ENCODE measurements at places on chromosomes 7 and 10. TPM values are rescaled to one million over a fixed set of nuclear protein-coding genes. Genes with fewer than 3 reads are reported as not detected.

Gene GNGT1
- 0.91 TPM for total RNA-seq

Gene HYAL4
- not detected for total RNA-seq

Gene GTF2IRD1
- 34.5 TPM for total RNA-seq

Gene C1QL3
- total RNA-seq: not detected

Gene TOMM7
- total RNA-seq: 325 TPM

Gene RHEB
- total RNA-seq: 114 TPM

Gene C7orf33
- total RNA-seq: not detected

GRCh38 chr7:28142650-28143049 is 37.9 kb downstream of the JAZF1 start:
- no peaks in the 10 kb centered on the region for H3K27me3 ChIP-seq
- H3K27ac ChIP-seq: no peak overlapping the region
- DNase-seq: no peak
- H3K36me3 ChIP-seq: no peaks in the 10 kb centered on the region
- no peaks in the 10 kb centered on the region for H3K4me1 ChIP-seq

- no peaks in the 10 kb centered on the region for H3K27me3 ChIP-seq
- no peaks in the 10 kb centered on the region for H3K4me1 ChIP-seq
- H3K36me3 ChIP-seq: no peaks in the 10 kb centered on the region
- no peak for DNase-seq
Observed at GRCh38 chr7:128104108-128104742, 73.0 kb upstream of the LRRC4 start.

DNA sequence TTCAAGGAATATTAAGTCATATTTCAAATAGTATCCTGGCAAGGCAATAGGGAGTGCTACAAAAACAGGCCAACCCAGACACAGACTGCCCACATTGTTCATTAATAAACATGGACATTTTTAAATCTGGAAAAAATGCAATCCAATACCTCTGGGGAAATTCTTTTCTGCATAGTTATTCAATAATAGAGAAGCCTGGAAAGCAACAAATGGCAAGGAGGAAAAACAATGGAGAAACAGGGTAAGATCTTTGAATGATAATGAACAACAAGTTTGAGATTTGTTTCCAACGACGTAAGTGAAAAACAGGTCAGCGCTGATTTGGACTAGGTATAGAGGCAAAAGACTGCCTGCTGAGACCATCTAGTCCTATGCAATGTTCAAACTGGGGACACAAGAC is 44.7 kb upstream of the ZNF800 start:
- H3K27ac ChIP-seq: no peak overlapping the region
- H3K4me3 ChIP-seq: no peak overlapping the region
- DNase-seq: no peak
- no peaks in the 10 kb centered on the region for H3K27me3 ChIP-seq
- no peaks in the 10 kb centered on the region for H3K36me3 ChIP-seq

DNA sequence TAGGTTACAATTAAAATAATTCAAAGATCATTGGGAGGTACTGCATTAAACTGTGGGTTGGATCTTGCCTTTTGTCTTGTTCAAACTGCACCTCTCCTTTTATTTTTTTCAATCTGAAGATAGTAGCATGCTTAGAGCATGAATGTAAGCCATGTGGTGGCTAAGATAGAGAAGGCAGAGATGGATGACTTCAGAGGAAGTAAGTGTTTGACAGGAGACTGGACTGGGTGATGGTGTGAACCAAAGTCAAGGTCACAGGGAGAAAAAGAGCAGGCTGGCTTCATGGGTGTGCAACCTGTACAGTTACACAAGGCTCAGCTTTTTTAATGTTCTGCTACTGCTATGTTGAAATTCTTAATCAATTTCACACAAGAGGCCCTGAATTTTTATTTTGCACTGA is 85.6 kb downstream of the ZEB1 start:
- DNase-seq: no peak
- peaks cover 7% of the 10 kb centered on the region for H3K4me1 ChIP-seq
- H3K27ac ChIP-seq: no peak overlapping the region
- no peaks in the 10 kb centered on the region for H3K27me3 ChIP-seq
- no peaks in the 10 kb centered on the region for H3K36me3 ChIP-seq
- H3K4me3 ChIP-seq: no peak overlapping the region

DNA sequence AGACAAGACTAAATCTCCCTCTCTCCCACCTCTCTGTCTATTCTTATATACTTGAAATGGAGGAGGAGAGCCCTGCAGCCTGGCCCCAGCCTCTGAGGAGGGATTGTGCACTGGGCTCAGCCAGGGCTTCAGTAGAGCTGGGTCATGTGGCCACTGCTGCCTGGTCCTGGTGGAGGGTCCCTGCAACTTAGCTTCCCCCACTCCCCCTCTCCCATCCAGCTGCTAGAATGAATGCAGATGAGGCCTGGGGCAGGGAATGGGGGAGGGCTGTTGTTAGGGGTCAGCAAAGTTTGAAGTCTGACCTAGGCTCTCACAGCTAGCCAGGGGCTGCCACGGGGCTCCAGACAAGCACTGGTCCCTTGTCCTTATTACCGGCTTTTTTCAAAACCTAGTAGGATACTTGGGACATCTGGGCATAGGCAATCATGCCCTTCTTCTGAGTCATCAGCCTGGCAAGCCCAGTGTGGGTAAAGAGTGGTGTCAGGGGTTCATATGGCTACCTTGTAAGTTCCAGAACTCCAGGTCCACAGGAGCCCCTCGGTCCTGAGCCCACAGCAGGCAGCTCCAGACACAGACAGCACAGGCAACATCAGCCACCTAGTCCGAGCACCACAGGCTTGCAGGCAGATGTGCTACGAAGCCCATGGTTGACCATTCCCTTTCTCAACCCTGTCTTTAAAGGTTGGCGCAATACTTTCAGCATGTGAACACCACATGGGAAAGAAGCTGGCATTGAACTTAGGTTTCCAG is 12.8 kb upstream of the CXCL12 start:
- H3K4me3 ChIP-seq: no peak overlapping the region
- H3K27me3 ChIP-seq: peaks cover 42% of the 10 kb centered on the region
- H3K4me1 ChIP-seq: no peaks in the 10 kb centered on the region
- no peaks in the 10 kb centered on the region for H3K36me3 ChIP-seq
- no peak for DNase-seq

DNA sequence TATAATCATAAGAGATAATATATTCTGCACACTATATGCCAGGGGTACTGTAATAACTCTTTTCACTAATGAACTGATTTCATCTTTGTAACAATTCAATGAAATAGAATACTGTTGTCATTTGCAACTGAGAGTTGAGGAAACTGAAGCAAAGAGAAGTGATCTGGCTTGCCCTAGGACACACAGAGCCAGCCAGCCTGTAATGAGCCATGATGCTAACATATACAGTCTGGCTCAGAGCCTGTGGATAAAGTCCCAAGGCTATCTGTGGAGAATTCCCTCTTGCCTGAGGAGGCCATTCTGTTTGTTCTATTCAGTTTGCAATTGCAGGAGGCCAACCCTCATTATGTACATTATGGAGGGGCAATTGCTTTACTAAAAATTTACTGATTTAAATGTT is 241.3 kb downstream of the CXCL12 start:
- no peak overlapping the region for H3K4me3 ChIP-seq
- H3K4me1 ChIP-seq: no peaks in the 10 kb centered on the region
- H3K36me3 ChIP-seq: no peaks in the 10 kb centered on the region
- no peaks in the 10 kb centered on the region for H3K27me3 ChIP-seq
- no peak overlapping the region for H3K27ac ChIP-seq
- DNase-seq: no peak

DNA sequence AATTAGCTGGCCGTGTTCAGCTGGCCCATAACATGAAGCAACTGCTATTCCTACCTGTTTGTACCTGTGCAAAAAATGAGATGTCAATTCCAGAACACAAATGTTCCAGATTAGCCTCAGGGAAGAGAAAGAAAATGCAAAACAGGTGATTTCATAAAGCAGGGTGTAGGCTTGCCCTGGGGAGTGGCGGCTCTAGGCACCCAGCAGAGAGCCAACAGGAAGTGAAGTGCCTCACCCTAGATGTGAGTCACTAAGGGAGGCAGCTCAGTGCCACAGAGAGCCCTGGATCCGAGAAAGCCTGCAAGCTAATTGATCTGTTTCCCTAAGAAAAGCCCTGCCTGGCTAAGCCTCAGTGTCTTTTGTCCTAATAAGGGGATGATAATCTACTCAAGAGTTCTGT is 240.0 kb downstream of the ARHGAP21 start:
- peak overlapping the region; percentile 48 for H3K4me3 ChIP-seq
- H3K36me3 ChIP-seq: no peaks in the 10 kb centered on the region
- no peaks in the 10 kb centered on the region for H3K27me3 ChIP-seq
- H3K27ac ChIP-seq: peak overlapping the region; percentile 33

GRCh38 chr7:25543798-25544197 is 315.5 kb upstream of the NPVF start:
- H3K27me3 ChIP-seq: peaks cover 54% of the 10 kb centered on the region
- no peaks in the 10 kb centered on the region for H3K4me1 ChIP-seq
- no peak overlapping the region for H3K4me3 ChIP-seq
- no peak for DNase-seq
- no peak overlapping the region for H3K27ac ChIP-seq

- no peak overlapping the region for H3K27ac ChIP-seq
- H3K4me3 ChIP-seq: no peak overlapping the region
- H3K36me3 ChIP-seq: no peaks in the 10 kb centered on the region
- no peak for DNase-seq
- no peaks in the 10 kb centered on the region for H3K27me3 ChIP-seq
Observed at GRCh38 chr10:69088801-69089501, 1.0 kb downstream of the SRGN start.

GRCh38 chr10:50421026-50421719 is 169.9 kb upstream of the ASAH2 start:
- no peak overlapping the region for H3K27ac ChIP-seq
- no peaks in the 10 kb centered on the region for H3K27me3 ChIP-seq
- DNase-seq: no peak

- H3K4me1 ChIP-seq: peaks cover 10% of the 10 kb centered on the region
- no peaks in the 10 kb centered on the region for H3K27me3 ChIP-seq
- no peaks in the 10 kb centered on the region for H3K36me3 ChIP-seq
- H3K4me3 ChIP-seq: no peak overlapping the region
- DNase-seq: no peak
Observed at GRCh38 chr10:88437411-88437810, 145.7 kb downstream of the RNLS start.

GRCh38 chr10:132248455-132249225 is 59.1 kb downstream of the STK32C start:
- H3K4me1 ChIP-seq: peaks cover 8% of the 10 kb centered on the region
- peak; percentile 4 for DNase-seq
- H3K4me3 ChIP-seq: peak overlapping the region; percentile 47
- H3K27ac ChIP-seq: no peak overlapping the region

GRCh38 chr10:103479135-103479534 is at the start of gene CALHM3:
CALHM3 (minus strand) TSS chr10:103479240; CDS start chr10:103479032, 208 bp downstream.
- no peak within 1 kb of the TSS for H3K27ac ChIP-seq
- no peak within 1 kb of the TSS for H3K4me3 ChIP-seq
- no peaks in the 10 kb centered on the region for H3K27me3 ChIP-seq
- no peaks in the 10 kb centered on the region for H3K36me3 ChIP-seq

- peak; percentile 45 for DNase-seq
- no peak overlapping the region for H3K4me3 ChIP-seq
- H3K27ac ChIP-seq: no peak overlapping the region
- H3K36me3 ChIP-seq: no peaks in the 10 kb centered on the region
Observed at GRCh38 chr7:23863209-23863787, 153.3 kb downstream of the STK31 start.

- H3K36me3 ChIP-seq: no peaks in the 10 kb centered on the region
- no peak overlapping the region for H3K4me3 ChIP-seq
- peaks cover 25% of the 10 kb centered on the region for H3K4me1 ChIP-seq
- no peaks in the 10 kb centered on the region for H3K27me3 ChIP-seq
Observed at GRCh38 chr7:50667789-50668226, 102.6 kb upstream of the DDC start.

GRCh38 chr10:91350651-91351081 is 59.5 kb upstream of the HECTD2 start:
- no peak overlapping the region for H3K27ac ChIP-seq
- H3K4me3 ChIP-seq: no peak overlapping the region
- H3K4me1 ChIP-seq: no peaks in the 10 kb centered on the region
- H3K36me3 ChIP-seq: no peaks in the 10 kb centered on the region

DNA sequence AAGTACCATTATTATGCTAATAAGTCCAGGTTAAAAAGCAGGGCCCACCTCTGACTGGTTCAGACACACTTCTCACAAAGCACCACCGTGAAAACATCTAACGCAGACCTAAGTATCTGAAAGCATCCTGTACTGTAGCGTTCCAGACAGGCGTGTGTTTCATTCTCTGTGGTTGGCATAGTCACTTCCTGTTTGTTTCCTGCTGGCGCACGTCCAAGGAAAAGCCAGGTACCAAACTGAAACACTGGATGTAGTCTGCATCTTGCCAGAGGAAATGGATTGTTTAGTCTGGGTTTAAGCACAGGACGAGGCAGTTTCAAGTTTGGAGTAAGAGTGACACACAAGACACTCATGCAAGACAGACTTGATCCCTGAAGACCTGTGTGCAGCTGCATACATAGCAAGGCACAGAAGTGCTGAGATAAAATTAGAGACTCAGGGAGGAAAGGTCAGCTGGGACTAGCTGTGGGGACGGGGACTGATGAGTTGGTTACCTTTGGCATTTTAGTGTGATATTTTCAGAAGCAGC is 23.3 kb downstream of the BPGM start:
- DNase-seq: peak; percentile 27
- peak overlapping the region; percentile 14 for H3K4me3 ChIP-seq
- H3K27me3 ChIP-seq: no peaks in the 10 kb centered on the region
- no peaks in the 10 kb centered on the region for H3K36me3 ChIP-seq
- H3K27ac ChIP-seq: no peak overlapping the region
- peaks cover 10% of the 10 kb centered on the region for H3K4me1 ChIP-seq

DNA sequence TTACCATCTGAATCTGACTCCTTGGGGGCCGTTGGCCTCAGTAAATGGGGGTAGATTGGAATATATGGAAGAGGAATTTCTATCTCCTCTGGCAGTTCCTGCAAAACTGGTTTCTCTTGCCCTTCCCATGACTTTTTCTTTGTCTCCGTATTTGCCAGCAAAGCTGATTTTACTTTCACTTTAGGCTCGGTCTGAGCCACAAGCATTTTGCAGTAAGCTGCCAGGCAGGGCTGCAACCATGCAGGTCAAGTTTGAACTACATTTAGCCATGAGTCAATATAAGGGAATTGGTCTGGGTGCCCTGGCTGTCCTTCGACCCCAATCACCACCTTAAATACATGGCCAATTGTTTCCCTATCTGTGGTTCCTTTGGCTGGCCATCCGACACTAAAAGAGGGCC is 104.3 kb downstream of the TRIM24 start:
- no peak overlapping the region for H3K4me3 ChIP-seq
- H3K27me3 ChIP-seq: no peaks in the 10 kb centered on the region
- no peak overlapping the region for H3K27ac ChIP-seq
- no peaks in the 10 kb centered on the region for H3K4me1 ChIP-seq
- H3K36me3 ChIP-seq: no peaks in the 10 kb centered on the region

GRCh38 chr10:12838995-12839927 is 162.3 kb downstream of the CCDC3 start:
- peaks cover 3% of the 10 kb centered on the region for H3K4me1 ChIP-seq
- H3K27ac ChIP-seq: no peak overlapping the region
- no peaks in the 10 kb centered on the region for H3K27me3 ChIP-seq
- no peak for DNase-seq

- DNase-seq: no peak
- H3K27me3 ChIP-seq: 0 out of 2 replicates have a peak, but pooled peaks cover 2% of the 10 kb centered on the region
- H3K27ac ChIP-seq: no peak overlapping the region
- no peaks in the 10 kb centered on the region for H3K4me1 ChIP-seq
Observed at GRCh38 chr10:109647627-109648026, 275.7 kb downstream of the XPNPEP1 start.
